ENCODE measurements at places on chromosomes 6 and 20.

DNA sequence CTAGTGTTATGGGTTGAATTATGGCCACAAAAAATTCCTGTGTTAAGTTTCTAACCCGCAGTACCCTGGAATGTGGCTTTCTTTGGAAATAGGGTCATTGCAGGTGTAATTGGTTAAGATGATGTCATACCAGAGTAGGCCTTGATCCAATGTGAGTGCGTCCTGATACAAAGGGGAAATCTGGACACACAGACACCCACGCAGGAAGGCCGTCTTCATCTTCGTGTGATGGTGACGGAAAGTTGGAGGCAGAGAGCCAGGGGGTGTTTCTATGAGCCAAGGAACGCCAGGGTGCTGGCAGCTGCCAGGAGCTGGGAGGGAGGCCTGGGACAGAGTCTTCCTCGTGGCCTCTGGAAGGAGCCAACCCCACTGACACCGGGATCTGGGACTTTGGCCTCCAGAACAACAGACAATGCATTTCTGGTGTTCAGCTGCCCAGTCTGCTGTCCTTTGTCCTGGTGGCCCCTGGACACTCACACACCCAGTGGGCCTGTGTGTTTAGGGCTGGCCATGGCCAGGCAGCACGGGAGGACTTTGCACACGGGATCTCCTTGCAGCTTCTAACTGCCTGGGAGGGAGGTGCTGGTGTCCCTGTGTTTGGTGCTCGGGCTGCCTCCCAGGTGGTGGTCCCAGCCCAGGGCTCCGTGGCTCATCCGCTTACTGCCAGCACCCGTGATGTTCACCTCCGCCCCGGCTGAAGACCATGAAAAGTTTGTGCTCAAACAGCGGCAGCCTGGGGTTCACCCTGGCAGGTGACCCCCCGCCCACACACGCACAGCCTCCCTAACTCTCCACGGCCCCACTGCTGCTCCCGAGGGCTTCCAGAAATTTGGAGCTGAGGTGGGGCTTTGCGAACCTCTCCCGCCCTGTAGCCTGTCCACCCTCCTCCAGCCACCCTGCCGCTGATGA is 53.4 kb upstream of the GATA5 start:
- DNase-seq = no peak

GRCh38 chr6:6026513-6027205 is 19.9 kb upstream of the NRN1 start:
- DNase-seq = no peak

DNA sequence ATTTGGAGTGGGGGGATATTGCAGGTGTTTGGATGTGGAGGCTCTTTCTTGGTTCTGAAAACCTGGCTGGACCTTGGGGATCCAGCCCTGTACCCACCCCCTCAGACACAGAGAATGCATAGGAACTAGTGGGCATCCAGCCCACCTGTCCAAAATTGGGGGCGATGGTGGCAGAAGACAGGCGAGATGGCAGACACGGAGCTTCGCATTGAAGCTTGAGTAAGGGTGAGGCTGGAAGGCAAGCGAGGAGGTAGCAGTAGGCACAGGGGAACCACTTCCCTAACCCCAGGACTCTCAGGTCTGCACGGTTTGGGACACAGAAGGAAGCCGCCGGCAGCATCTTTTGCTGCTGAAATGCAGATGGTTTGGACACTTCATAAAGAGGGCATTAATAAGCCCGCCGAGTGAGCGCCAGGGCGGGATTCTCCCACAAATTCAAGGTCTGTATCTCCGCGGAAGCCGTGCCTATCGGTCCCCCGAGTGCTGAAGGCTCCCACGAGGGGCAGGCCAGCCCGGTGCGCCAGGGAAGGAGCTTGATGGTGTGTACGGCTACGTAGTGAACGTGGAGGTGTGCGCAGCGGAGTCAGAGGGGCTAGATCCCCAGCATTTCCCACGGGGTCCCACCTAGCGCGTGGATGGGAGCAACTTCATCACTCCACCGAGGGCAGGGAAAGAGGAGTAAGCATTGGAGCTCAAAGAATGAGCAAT is 1.6 kb upstream of the FOXA2 start:
- no peak for DNase-seq

DNA sequence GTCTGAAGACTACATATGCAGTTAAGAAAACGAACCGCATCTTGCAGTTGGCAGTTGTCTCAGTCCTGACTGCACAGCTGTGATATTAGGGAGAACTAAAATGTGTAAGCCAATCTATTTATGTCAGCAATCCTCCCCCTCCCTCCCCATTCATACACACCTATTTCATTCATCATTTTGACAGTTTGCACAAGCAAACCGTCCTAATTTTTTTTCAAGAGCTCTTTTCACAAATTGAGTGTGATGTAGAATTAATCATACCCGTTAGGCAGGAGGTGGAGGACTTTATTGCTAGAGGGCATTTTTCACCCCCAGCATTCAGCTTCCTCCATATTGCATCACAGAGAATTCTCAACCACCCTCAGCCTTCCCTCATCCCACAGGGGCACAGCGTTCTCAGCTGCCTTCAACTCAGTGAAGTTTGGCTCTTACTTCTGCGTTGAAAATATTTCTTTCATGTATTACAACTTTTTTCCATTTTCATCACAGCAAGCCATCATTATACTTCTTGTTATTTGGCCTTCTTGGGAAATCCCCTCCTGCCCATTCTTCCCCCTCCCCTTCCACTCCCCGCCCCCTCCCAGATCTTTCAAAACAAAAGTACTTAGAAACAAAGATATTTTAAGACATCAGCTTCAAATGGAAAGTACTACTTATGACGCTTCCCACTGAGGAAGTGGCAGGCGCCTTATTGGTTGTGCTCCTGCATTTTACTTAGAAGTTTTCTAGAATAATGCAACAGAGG is 37.5 kb downstream of the NOX3 start:
- peak; percentile 26 for DNase-seq

DNA sequence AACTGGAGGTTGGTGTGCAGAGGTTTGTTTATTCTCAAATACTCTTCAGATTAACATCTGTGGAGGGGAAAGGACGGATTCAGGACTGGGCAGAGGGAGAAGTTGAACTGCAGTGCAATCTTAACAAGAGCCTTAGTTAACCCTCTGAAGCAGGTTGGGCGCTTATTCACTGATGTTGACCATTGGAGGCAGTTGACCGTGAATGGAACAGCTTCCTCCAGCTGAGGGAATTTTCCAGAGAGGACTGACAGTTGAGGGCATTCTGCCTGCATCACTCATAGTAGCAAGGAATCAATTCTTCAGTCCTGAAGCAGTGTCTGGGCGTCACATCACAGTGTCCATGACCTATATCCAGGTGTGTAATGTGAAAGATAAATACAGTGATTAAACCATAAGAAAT is 80.9 kb downstream of the PLCB4 start:
- no peak for DNase-seq

DNA sequence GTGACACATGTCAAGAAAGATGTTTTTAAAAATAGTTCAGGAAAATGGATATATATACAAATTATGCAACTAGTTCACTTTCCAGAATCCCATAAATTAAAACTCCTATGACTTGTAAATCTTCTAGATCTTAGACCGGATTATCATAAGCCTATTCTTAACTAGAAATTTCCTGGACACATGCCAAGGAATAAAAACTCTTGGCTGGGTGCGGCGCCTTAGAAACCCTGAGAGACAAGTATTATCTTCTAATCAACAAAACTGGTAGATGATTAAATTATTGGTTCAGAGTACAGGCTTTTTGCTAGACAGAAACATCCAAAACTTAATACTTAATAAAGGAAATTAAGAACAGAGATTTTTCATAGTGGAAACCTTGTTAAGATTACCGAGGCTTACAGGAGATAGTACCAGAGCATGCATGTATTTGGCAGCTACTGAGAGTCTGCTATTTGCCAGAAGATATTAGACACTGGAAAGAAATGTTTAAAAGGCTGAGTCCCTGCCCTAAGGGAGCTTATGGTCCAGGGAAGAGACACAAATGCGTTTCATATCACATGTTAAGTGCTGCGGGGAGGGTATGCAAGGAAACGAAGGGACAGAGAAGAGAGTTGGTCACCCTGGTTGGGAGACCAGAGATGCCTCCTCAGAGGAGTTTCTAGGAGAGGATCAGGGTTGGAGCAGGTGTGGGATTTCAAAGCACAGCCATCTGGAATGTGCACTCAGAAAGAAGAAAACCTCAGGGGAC is 46.5 kb upstream of the IFNGR1 start:
- no peak for DNase-seq

All from pons (tissue), 1 donor.